ENCODE measurements at places on chromosomes 4 and X.
A peak's percentile ranks its signal among the peaks of the same experiment; 100 is the strongest.

- no peak for DNase-seq
Measured at GRCh38 chr4:86569103-86569870, 24.8 kb upstream of the PTPN13 start.

- DNase-seq = no peak
Measured at GRCh38 chr4:161336016-161336530, 827.7 kb downstream of the FSTL5 start.

- DNase-seq = no peak
Measured at GRCh38 chr4:40193016-40193571, 3.7 kb upstream of the RHOH start.

GRCh38 chrX:154403192-154403591 lies 5.0 kb downstream of the RPL10 start:
- no peak for DNase-seq

DNA sequence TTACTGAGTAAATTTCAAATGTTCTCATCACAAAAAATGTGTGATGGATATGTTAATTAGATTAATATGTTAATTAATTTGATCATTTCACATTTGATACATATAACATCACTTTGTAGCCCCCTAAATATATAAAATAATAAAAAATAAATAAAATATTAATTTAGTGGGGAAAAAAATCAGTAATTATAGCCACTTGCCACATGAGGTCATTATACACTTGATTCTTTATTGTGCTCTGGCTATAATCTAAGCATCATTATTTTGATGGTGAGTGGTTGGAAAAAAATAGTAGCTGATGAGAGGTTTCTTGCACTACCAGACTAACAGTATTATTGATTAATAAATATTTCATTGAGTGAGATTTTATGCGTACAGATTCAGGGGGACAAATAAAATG lies 57.4 kb downstream of the DCK start:
- no peak for DNase-seq

- no peak for DNase-seq
Measured at GRCh38 chrX:19005909-19006308, 22.0 kb upstream of the PHKA2 start.

GRCh38 chrX:2497961-2498780 lies 2.6 kb downstream of the DHRSX start:
- DNase-seq = no peak

- no peak for DNase-seq
Measured at GRCh38 chrX:115259238-115259875, 25.5 kb upstream of the LRCH2 start.

DNA sequence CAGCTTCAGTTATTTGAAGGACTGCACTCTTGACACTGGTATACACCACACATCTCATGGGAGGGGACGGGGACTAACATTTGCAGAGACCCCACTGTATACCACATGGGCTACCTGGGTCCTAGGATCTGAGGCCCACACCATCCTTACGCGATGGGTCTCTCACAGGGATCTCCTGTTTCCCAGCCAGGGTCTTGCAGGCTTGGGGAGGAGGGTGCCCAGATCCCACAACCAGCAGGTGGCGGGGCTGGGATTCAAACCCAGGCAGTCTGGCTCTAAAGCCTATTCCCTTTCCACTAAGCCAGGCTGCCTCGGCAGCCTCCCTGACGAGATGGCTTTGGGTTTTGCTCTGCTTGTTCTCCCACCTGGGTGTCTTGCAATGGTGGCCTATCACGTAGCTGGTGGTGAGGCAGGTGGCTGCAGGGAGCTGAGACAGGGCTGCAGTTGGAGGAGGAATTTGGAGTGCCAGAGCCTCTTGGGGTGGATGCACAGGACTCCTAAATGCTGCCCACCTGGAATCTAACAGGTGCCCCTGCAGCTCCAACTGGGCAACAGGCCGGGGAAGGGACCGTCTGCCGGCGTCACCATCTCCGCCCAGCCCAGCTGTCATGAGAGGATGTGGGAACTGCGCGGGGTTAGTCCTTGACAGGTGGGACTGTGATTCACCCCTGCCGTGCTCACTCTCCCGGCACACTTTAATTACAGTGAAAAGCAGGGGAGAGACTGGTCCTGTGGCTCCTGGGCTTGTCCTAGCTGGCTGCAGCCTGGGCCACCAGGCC lies 110.7 kb downstream of the PSAPL1 start:
- DNase-seq = no peak

GRCh38 chr4:97150966-97151365 lies 992.3 kb downstream of the STPG2 start:
- DNase-seq = no peak

- DNase-seq = no peak
Measured at GRCh38 chr4:15162046-15162445, 159.8 kb downstream of the CPEB2 start.

DNA sequence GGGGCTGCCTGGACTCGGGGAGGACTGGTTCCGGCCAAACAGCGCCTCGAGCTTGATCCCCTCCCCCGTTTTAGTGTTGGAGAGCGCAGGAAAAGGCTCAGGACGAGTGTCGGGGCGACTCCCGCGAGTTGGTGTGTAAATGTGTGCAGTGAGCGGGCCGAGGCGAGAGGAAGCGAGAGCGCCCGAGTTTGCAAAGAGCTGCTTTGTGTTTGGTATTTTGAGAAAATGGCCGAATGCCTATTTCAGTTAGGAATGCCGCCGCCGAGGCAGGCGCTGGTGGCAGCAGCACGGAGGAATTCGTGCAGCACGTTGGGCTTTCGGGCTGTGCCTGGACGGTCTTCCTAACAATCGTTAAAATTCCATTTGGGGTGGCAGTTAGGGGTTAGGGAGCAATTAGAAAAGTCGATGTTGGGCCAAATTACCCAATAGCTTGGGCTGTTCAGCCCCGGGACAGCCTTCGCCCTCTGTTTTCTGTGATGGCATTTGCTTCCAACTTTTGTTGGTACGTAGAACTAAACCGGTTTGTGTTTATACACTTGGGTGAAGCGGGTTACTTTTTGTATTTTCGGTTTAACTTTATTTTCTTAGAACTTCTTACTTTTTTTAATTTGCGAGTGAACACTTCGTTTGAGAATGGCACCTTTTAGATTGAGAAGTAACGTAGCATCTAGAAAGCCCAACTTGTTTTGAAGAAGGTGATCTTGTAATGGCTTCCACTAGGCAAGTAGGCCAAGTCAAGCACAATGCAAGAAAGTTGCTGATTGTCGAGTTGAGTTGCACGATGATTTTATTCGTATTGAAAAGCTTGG lies 1.6 kb downstream of the REST start:
- DNase-seq = peak; percentile 62

DNA sequence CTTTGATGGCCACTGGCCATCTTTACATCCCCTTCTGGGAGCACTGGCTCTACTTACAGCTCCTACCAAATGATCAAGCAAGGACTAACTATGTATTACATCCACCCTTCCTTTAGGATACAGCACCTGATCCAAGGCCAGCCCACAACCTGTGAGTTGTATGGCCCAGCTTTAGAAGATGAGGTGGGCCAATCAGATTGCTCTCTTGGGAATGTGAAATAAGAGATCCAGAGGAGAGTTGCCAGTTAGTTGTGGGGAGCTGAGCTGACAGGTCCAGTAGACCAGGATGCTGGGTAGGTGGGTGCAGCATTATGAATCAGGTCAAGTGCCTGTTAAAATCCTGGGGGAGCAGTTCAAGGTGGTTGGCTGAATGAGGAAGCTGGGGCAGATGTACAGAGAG lies 111.5 kb downstream of the GNL3L start:
- DNase-seq = no peak

DNA sequence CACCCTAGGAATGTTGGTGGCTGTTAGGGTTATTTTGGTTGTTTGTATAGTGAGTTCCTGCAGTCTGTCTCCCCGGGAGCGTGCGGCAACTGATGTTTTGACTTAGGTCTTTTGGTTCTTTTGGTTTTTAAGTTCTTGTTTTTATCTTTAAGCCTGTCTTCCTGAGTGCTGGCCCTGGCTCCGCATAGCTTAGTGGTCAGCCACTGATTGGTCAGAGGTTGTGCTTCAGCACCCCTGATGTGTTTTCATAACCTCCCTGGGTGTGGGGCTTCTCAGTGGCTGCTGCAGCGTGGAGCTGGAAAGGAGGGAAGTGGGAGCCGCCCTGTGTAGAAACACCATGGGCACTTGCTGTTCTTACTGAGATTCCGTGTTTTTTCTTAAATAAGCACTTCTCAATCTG lies 5.1 kb downstream of the PIGG start:
- no peak for DNase-seq

- no peak for DNase-seq
Measured at GRCh38 chrX:13123857-13124345, 79.5 kb upstream of the FAM9C start.

GRCh38 chrX:70336767-70337166 lies 46.9 kb downstream of the KIF4A start:
- no peak for DNase-seq
